ENCODE measurements at places on chromosomes 6 and 20.
A peak's percentile ranks its signal among the peaks of the same experiment; 100 is the strongest.

- DNase-seq: no peak
Observed at GRCh38 chr20:61186771-61187472, 65.1 kb upstream of the CDH4 start.

DNA sequence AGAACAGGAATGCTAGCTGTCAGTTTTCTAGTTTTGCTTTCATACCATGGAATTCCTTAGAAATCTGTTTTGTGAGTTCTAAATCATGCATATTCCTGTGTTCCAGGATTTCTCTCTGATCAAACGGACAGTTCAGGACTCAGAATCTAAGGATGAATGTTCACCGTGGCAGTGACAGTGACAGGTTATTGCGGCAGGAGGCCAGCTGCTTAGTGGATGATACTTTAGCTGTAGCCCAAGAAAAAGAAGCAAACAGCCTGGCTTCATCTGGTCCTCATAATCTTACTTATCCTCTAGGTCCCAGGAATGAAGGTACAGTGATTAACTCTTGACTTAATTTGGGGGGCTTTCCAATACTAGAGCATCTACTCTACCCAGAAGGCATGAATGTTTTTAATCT lies 27.1 kb downstream of the KCTD20 start:
- DNase-seq: no peak

DNA sequence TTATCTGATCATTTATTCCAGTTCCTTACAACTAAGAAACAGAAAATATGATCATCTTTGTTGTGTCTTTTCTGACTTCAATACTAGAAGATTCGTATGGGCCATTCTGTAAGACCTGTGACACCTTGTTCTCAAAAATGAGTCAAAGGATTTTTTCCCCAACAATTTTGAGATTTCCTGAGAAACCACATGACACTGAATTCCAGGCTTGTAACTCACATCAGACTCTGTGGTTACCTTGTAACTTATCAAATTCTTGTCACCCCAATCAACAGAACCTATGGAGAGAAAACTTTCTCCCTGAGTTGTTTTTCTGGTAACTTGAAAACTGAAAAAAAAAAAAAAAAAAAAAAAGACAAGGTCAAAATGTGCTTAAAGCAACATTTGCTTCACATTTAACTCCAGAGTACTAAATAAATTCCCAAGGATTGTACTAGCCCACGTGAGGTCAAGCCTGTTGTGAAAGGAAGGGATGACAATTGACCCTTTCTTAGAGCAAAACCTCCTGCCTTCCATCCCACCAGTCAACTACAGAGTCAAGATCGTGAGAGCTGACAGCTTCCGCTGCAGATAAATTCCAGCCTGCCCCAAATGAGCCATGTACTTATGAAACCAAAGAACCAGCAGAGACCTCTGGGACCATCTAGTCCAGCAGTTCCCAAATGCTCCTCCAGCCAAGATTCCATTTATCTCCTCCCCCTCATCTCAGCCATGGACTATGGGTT lies 140.3 kb downstream of the TBX18 start:
- DNase-seq: no peak

- DNase-seq: no peak
Observed at GRCh38 chr6:162217811-162218493, 509.6 kb downstream of the PRKN start.

GRCh38 chr20:41352106-41352505 lies 11.5 kb downstream of the LPIN3 start:
- DNase-seq: no peak

DNA sequence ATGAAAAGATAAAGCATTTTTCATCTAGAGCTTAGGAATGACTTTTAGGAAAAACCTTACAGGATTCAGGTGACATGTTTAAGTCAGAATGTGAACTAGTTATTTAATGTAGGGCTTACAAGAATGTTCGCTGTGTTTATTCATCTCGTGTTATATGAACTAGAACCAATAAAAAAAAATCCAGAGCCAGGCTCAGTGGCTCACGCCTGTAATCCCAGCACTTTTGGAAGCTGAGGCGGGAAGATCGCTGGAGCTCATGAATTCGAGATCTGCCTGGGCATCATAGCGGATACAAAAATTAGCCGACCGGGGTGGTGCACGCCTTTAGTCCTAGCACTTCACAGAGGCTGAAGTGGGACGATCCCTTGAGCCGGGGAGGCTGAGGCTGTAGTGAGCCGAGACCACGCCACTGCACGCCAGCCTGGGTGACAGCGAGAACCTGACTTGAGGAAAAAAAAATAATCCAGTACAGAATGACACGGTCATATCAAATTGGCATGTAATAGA lies 46.3 kb downstream of the OR2B2 start:
- peak; percentile 38 for DNase-seq

DNA sequence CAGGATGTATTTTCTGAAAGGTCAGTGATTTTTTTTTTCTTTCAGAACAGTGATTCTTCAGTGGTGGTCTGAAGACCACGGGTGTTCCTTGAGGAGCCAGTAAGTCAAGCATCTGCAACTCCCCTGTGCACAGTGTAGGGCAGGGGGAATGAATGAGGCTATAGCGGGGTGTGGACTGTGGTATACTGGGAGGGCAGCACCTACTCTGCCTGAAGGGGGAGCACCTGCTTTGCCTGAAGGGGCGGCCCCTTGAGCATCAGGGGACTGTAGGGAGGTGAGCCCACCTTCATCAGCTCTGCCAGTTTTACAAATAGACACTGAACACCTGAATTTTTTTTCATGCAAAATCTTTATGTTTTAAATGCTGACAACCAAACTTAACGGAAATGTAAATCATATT lies 77.5 kb upstream of the RIPOR2 start:
- peak; percentile 53 for DNase-seq
